ENCODE measurements at places on chromosomes 1 and 21.

- DNase-seq: no peak
Measured at GRCh38 chr1:19612530-19612929, 31.6 kb upstream of the NBL1 start.

DNA sequence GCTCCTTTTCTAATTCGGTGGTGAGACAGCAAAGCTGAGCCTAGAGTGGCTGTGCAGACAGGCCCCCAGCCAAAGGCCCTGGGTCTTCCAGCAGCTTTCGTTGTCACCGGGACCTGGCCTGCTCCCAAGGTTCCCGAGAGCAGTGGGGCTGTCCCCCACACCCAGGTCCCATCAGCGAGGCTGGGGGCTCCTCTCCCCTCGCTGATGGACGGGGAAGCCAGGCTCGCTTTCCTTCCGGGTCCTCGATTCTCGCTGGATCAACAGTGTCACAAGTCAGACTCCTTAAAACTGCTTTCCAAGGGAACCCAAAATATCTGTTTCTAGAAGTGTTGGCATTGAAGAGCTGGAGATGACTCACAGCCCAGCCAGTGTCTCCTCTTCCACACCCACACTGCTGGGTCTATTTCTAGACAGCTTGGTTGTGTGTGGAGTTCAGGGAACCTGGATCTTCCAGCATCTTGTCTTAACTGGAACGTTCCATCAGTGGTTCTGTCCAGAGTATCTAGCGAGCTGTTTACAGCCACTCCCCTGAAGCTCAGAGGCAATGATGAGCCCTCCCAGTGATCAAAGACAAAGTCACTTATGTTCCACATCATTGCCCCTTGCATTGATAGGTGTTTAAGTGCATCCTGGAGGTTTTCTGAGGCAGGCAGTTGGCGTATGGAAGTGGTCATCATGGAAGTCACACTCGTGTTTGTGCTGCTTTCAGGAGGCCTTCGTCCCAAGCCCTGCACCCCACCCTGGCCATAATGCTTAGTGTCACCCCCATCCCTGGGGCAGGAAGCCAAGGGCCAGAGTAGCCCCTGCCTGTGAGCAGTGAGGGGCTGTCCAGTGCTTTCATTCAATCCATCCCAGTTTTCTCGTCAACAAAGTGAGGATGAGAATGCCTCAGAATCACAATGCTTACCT lies 35.2 kb downstream of the RRP1 start:
- DNase-seq: no peak

- DNase-seq: peak; percentile 10
Measured at GRCh38 chr1:22889213-22889827, 83.3 kb downstream of the LACTBL1 start.

DNA sequence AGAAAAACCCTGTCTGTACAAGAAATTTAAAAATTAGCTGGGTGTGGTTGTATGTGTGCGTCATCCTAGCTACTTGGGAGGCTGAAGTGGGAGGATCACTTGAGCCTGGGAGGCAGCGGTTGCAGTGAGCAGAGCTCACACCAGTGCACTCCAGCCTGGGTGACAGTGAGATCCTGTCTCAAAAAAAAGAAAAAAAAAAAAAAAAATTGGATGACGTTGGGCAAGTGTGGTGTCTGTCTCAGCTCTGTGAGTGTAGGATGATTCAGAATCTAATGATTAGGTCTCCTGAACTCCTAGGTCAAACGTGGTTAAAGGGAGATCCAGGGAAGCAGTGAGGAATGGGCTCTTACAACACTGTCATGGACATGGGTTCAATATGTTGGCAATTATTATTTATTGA lies 435.9 kb downstream of the KIF26B start:
- no peak for DNase-seq

DNA sequence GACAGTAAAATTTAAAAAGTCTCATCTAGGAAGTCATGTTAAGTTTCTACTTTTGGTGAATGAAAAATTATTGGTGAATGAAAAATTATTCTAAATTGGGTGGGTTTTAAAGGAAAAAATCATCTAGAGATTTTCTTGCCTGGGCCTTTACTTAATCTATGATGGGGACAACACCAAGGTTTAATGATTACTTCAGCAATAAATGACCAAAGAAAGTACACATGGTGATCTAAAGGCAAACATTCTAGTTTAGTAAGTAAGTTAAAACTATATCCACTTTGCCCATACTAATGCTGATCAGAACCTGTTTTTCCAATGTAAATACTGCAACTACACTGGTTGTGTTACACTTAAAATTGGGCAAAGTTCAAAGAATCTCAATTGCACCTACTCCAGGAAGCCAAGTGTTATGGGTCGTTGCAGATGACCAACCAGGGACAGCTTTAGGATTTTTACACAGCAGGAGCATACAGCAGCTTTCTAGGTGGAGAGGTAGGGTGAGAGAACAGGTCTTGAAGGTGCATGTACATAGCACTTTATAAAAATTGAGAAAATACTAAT lies 14.6 kb upstream of the RPL5 start:
- no peak for DNase-seq

Data from GDM1 (cell line).